Upper lobe of left lung (tissue), 6 donors: ENCODE measurements at places on chromosomes 6 and 20. TPM values are rescaled to one million over a fixed set of nuclear protein-coding genes. Genes with fewer than 3 reads are reported as not detected.

Gene HAO1
- total RNA-seq: not detected

Gene PMEPA1
- total RNA-seq: 36.4 TPM

- DNase-seq: no peak
Measured at GRCh38 chr6:35170891-35171290, 29.8 kb upstream of the TCP11 start.

DNA sequence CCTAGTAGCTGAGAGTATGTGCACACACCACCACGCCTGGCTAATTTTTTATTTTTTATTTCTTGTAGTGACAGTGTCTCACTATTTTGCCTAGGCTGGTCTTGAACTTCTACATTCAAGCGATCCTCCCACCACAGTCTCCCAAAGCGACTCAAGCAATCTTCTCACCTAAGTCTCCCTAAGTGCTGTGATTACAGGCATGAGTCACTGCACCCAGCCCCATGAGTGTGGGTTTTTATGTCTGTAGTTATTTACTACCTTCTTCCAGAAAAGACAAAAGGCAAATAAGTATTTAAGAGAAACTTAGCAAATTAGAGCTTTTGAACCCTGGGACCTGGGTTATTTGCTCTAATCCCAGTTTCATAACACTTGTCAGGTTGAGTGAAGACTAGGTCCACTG is 92.3 kb upstream of the HCRTR2 start:
- no peak for DNase-seq

Gene SMOC2
- total RNA-seq: 5.0 TPM

- DNase-seq: no peak
Measured at GRCh38 chr6:2884804-2885203, 18.3 kb downstream of the SERPINB9 start.

Gene MRAP2
- 3.1 TPM for total RNA-seq

GRCh38 chr6:84329077-84329476 is 101.6 kb upstream of the CEP162 start:
- no peak for DNase-seq

DNA sequence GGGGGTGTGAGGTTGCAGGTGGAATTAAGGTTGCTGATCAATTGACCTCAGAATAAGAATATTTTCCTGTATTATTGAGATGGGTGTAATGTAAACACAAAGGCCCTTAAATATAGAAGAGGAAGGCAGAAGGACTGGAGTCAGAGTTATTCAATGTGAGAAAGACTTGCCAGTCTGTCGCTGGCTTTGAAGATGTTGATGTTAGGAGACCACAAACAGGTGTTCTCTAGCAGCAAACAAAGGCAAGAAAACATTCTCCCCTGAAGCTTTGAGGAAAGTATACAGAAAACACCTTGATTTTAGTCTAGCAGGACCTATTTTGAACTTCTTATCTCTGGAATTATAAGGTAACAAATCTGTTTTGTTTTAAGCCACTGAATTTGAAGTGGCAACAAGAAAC is 138.9 kb upstream of the PTPRK start:
- DNase-seq: no peak

Gene LSM2
- total RNA-seq: 30.6 TPM

DNA sequence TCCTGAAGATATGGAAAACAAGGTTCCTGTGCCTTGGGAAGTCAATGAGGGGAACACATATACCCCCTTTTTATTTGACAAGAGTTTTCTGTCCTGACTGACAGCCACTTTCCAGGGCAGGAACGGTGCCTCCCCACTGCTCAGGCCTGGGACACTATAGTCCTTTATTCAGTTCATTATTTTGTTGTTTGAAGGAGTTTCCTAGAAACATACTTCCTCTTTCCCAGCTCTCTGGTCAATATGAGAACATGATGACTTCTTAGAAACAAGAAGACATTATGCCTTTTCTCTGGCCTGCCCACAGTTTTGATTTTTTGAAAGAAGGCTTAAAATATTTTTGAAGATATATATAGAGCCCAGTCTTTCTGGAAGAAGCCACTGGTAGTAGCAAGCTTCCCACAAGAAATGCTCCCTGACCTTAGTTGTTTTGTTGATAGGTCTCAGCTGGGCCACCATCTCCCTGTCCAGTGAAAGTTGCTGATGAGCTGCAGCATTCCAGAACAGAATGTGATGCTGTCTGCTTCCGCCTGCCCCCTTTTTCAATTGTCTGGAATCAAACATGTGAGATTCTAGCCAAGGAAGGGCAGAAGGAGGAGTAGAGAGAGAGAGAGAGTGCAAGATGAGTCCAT is 350.0 kb upstream of the PRND start:
- no peak for DNase-seq

Gene RHAG
- 0.46 TPM for total RNA-seq

Gene CHRNA4
- total RNA-seq: not detected

Gene CYP21A2
- total RNA-seq: 1.0 TPM

GRCh38 chr20:20454850-20455627 is 87.1 kb downstream of the INSM1 start:
- no peak for DNase-seq

Gene BMP7
- 4.0 TPM for total RNA-seq

- DNase-seq: no peak
Measured at GRCh38 chr6:85644279-85644762, 1.6 kb upstream of the SYNCRIP start.

DNA sequence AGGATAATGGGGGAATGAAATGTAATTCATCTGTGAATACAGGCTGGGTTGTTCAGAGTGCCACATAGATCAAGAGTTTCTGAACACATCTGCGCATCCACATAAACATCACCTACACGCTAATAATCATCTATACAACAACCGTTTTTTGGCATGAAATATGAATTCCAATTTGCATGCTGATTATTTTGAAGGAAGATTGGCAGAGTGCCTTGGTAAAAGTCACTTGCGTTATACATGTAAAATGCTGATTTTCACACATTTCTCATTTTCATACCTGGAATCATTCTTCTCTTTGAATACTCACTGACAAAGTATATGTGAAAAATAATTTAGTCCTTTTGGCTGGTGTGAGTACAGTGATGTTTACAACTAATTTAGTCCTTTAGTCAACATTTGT is 17.7 kb downstream of the COL9A1 start:
- no peak for DNase-seq

- DNase-seq: no peak
Measured at GRCh38 chr6:136486357-136486756, 63.9 kb downstream of the MAP7 start.

- no peak for DNase-seq
Measured at GRCh38 chr6:142902636-142903053, 42.3 kb downstream of the HIVEP2 start.

- no peak for DNase-seq
Measured at GRCh38 chr20:52129611-52130010, 62.0 kb downstream of the ZFP64 start.

GRCh38 chr20:5080384-5080877 is 39.3 kb downstream of the PCNA start:
- DNase-seq: peak; percentile 87

DNA sequence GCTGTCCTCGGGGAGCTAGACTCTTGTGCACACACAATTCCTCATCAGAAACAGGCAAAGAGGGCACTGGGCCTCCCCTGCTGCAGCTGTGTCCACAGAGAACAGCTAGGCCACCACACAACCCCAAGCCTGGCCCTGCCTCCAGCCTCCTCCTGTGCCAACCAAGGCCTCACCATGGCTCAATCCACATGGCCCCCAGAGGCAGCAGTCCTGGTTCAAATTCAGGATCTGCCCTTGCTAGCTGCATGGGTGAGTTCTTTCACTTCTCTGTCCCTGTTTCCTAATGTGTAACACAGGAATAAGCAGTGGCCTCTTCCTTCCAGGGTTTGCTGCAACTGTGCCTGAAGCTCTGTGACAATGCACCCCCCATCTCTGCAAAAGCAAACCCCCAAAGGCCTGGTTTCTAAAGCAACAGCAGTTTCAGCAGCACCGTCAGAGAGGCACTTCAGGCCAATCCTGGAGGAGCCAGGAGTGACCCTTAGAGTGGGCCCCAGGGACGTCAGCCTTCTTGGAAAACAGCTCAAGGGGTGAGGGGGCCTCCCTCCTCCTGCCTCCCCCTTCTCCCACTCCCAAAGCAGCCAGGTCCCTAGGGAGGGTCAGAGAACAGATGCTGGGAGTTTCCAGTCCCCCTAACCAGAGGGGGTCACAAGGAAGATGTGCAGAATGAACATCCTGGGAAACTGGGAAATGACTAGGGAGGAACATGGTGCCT is 2.2 kb downstream of the ADISSP start:
- DNase-seq: no peak

DNA sequence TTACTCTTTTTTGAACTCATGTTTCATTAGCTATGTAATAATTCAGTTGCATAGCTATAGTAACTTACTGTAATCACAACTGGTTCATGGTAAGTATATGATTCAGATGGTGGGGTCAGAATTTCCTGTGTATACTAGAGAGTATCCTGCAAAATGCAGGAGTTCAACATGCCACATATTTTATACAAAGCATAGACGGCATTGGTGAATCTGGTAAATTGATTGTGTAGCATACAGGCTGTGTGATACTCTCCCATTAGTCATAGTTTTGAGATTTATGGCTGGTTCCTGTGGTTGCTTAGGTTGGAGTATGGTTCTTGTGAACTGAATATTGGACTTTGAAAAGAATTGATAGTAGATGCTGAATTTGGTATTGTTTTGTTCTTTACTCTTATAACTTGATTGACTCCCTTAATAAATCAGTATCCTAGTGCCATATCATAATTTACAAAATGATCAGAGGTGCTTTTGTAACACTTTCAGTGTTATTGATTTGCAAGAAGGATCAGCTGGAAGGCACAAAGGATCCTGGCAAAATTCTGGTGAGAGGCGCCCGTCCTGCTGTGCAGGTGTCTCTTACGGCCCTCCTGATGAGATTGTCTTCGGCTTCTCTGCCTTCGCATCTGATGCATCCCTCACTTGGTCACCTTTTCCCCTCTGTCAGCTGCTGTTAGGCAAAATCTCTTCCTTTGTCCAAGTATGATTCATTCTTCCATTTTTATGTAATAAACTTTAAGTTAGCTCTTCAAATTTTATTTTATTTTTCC is 22.6 kb downstream of the SNX9 start:
- no peak for DNase-seq

DNA sequence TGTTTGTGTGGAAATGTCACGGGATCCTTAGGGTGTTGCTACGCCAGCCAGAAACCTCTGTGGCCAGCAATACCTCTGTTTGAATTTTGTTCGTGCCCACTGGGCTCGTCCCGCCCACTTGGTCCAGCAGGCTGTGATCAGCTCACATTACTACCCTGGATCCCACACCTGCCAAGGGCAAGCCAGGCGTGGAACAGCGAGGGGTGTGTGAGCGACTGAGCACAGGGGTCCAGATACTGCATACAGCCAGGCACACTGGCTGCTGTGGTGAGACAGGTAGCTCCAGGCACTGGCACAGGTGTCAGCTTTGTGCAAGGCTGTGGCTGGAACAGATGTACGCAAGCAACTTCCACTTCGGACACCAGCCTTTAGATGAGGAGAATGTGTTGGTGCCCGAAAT is 718.9 kb downstream of the EPHA7 start:
- DNase-seq: no peak
